NCI-H446 (cell line): ENCODE measurements at places on chromosomes 7 and 10.

DNA sequence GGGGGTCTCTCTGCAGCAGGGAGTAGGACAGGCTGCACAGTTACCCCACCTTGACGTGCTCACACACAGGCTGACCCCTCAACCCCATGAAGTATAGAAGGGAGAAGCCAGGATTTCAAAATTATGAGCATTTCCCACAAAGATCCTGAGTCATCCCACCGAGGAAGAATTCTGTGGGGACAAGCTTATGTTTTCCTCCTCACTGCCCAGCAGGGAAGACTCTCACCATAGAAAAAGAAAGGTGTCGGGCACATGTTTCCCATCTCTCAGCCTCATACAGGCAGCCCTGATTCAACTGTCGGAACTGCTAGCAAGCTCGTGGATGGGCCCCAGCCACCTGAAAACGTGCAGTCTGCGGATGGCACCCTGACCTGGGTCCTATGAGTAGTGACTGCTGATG is 499.7 kb upstream of the MKI67 start:
- no peak for DNase-seq

DNA sequence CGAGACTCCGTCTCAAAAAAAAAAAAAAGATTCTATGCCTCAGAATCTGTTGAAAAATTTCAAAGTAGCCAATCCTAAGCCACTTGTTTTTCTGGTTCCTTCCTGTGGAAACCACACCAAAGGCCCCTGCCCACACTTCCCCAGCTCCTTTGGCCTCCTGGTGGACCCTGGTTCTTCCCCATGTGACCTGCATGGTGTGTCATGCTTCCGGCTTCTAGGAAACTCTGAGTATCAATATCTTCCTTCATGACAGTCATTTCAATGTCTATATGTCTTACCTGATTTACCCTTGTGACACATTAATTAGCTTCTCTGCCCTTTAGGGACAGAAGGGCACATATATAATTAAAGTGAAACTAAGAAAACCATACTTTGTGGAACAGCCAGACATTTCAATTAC is 80.4 kb upstream of the GRB10 start:
- DNase-seq = no peak

DNA sequence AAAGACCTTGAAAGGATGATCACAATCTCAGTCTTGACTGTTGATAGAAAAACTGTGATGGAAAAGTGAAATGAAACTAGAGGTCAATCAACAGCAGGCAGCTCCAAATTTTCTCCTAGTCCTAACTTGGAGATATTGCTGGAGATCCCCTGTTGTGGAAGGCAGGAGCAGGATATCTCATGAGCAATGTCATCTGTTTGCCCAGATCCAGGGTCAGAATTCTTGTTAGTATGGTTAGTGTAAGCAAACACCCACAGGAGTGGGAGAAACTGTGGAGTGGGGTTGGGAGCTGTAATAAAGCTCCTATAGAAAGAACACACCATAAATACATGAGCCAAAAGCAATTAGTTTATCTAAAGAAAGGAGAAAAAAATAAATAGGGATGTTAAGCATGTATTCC is 169.0 kb downstream of the AKR1D1 start:
- no peak for DNase-seq

DNA sequence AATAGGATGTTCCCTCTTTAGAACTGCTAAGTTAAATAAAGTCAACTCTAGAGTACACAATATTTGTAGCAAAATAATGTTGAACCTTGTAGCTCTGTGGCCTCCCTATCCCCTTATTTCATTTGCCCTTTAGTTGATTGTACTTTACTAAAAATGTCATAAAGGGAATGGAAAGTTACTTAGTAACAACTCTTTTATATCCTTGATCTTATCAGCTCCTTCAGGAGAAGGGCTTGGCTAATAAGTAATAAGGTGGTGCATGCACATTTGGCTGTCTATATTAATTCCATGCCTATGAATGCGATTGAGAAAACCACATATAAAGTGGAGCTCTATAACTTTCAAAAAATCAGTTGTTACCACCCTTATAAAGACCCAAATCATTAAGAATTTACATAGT is 41.5 kb upstream of the GATA3 start:
- DNase-seq = no peak

DNA sequence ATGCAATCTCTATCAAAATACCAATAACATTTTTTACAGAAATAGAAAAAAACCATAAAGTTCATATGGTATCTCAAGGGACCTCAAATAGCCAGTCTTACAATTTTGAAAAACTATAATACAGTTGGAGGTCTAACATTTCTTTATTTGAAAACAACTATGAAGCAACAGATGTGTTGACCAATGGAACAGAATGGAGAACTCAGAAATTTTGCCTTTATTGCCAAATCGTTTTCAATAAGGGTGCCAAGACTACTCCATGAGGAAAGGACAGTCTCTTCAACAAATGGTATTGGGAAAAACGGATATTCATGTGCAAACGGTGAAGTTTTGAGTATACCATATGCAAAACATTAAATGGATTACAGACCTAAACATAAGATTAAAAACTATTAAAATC is 470.8 kb upstream of the DPP6 start:
- no peak for DNase-seq

DNA sequence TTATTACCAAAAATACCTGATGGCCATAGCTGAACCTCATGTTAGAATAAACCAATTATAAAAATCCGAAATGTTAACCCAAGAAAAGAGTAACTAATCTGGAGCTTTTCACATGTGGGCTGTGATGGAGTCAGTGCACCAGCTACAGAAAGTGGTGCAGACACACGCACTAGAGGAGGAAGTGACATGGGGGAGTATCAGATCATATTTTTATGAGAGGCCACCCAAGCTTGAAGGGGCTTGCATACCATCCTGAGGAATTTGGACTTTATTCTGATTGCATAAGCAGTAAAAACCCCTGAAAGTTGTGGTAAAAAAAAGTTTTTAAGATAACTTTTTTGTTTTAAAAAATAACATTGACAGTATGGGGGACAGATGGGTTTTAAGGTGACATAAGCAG is 1148.5 kb upstream of the CELF2 start:
- DNase-seq = peak; percentile 37

GRCh38 chr7:51265066-51265907 is 51.3 kb downstream of the COBL start:
- no peak for DNase-seq

- DNase-seq = no peak
Observed at GRCh38 chr10:63237396-63237795, 104.3 kb downstream of the NRBF2 start.

- DNase-seq = no peak
Observed at GRCh38 chr7:149217570-149217969, 21.9 kb upstream of the ZNF212 start.

DNA sequence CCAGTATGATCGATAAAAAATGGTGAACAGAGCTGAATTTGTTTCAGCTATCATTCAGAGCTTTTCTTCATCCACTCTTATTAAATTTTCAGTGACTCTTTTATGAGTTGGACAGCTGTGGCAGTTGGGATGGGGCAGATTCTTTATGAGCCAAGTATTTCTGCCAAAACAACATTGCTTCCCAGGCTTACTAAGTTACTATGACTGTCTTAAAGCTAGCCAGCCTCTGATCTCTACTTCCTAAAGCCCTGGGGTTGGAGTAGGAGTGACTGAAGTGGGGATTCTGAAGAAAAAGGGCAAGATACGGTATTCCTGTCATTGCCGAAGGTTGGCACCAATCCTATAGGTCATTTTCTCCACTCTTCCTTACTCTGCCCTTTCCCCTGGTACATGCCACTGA is 12.7 kb downstream of the RPP30 start:
- no peak for DNase-seq

DNA sequence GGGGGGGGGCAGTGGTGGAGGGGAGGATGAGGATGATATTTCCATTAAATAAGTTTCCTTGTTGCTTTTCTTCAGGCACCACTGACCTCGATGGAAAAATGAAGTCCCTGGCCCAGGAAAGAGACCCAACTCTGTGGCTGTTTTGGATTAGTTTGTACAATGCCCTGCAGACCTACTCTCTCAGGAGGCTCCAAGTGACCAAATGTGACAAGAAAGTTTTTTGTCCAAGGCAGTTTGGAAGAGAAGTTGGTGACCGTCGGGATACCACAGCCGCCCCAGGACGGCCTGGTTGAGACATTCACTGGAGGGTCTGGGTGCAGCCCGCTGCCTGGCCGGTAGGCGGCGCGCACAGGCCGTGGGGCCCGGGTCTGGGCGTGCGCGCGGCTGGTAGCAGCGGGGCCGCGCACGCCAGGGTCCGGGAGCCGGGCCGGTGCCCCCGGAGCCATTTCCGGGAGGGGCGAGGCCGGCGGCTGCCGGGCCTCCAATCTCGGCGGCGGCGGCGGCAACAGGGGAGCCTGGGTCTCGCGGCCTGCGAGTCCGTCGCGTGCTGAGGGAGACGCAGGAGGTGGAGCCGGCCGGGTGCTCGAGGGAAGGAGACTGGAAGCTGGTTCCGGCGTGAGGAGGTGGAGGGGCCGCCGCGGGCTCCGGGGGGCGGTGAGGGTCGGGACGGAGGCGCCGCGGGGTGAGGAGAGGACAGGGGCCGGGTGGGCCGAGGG is at the start of gene SGPL1:
Gene SGPL1 (plus strand): TSS at position 445 of the 716 bp plus-strand sequence. CDS start 906 bp downstream, outside the sequence.
- no peak for DNase-seq

DNA sequence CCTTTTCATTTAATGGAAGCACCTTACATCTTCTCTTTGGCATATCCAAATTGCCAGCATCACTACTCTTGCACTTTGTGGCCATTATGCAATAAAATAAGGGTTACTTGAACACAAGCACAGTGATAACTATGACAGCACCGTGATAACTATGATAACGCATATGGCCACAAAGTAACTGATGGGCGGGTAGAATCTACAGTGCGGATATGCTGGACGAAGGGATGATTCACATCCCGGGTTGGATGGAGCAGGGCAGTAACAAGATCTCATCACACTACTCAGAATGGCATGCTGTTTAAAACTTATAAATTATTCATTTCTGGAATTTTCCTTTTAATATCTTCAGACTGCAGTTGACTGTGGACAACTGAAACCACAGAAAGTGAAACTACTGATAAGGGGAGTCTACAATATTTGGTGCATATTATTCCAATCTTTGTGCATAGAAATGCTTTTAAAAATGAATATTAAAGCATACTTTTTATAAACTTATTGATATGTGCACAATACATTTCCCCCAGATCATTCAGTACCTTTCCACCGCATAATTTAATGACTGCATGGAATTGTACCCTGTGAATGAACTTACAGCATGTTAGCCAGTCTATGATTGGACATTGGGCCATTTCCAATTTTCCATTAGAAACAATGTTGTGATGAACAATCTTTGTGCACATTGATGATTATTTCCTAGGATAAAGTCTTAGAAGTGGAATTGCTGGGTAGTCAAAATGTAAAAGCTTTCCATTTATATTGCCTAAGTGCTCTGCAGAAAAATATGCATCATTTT is 136.4 kb downstream of the WNT2 start:
- no peak for DNase-seq

DNA sequence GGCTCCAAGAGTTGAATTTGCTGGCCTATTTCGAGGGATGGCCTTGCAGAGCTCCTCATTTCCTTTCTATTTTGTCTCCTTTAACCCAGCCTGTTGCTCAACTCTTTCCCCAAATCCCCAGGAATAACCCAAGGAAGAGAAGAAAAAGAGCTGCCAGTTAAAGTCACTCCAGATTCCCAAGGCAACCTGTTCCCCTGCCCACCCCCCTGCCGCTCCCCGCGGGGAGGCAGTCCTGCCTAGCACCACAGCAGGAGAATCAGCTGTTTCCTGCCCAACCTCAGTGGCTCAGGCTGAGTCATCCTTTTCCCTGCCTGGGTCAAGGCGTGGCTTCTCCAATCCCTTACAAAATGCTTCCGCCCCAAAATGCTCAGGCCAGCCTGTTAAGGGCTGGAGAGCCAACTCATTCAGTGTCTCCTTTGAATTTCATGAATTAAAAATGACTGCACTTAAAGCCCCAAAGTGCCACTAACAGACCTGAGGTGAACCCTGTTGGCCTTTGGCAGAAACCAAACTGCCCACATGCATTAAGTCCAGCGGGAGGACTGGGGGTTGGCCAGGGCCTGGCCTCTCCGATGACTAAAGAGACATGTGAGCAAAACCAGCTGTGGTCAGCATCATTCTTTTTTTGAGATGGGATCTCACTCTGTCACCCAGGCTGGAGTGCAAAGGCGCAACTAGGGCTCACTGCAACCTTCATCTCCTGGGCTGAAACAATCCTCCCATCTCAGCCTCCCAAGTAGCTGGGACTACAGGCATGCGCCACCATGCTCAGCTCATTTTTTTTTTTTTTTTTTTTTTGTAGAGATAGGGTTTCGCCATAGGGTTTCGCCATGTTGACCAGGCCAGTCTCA is 83.2 kb upstream of the KIF5B start:
- no peak for DNase-seq

DNA sequence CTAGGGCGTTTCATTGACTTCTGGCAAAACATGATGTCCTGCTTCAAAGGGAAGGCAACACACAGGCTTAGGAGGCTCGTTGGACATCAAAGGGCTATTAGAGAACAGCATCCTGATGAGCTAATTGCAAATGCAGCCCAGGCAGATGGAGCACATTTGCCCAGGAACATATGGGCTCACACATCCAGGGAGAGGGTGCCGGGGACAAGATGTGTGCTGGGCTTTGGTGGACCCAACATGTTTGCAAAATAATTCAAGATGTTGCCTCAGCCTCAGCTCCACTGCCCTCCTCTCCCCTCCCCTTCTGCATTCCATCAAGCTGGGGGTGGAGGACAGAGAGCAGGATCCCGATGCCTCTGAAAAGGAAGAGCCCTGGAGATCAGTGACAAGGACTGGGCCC is 217.1 kb upstream of the ZMIZ1 start:
- DNase-seq = no peak

DNA sequence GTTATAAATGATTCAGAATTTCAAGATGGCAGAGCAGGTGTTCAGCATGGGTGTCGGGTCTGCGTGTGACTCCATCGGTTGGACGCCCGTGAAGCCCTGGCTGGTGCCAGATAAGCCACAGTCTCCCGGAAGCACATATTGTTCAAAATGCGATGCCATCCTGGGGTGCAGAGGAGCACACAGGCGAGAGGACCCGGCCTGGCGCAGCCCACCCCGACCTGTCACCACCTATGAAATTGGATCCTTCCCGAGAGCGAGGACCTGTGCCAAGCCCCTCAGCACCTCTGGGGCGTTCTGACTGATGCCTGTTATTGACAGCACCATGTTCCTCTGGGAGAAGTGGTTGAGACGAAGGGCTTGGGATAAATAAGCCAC is 110.1 kb downstream of the ACTR3B start:
- no peak for DNase-seq

GRCh38 chr7:150340024-150340749 is 1.2 kb downstream of the RARRES2 start:
- no peak for DNase-seq

GRCh38 chr7:71996141-71996540 is 416.0 kb downstream of the CALN1 start:
- no peak for DNase-seq

DNA sequence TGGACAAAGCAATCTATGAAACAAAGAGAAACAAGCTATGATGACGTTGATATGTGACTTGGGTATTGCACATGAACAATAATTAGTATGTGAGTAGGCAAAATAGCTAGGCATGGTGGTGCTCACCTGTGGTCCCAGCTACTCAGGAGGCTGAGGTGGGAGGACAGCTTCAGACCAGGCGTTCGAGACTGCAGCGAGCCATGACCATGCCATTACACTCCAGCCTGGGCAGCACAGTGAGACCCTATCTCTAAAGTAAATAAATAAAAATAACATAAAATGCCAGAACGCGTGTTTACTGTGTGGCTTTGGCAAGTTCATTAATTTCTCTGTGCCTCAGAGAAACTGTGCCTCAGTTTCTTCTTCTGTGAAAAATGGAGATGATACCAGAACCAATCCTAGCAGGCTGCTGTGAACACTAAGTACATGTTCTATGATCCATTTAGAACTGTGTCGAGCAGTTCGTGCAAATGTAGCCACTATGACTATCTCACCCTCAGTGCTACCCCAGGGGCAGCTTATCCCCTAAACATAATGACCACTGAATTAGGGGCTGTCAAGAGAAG is 9.3 kb upstream of the TNS3 start:
- DNase-seq = no peak
